ENCODE measurements at places on chromosomes 7 and 10. TPM values are rescaled to one million over a fixed set of nuclear protein-coding genes. Genes with fewer than 3 reads are reported as not detected.

HOXA6 gene
- 3.2 TPM for total RNA-seq

PLPP4 gene
- total RNA-seq: 0.89 TPM

NUTM2E gene
- total RNA-seq: not detected

PPP1R3C gene
- total RNA-seq: 22.5 TPM

PIP gene
- not detected for total RNA-seq

CHST15 gene
- total RNA-seq: 12.7 TPM

CHRM2 gene
- 8.4 TPM for total RNA-seq

SYT15B gene
- total RNA-seq: not detected

INA gene
- total RNA-seq: 1.7 TPM

SMKR1 gene
- not detected for total RNA-seq

XRCC2 gene
- 2.8 TPM for total RNA-seq

CLCN1 gene
- total RNA-seq: not detected

STEAP2 gene
- 2.6 TPM for total RNA-seq

FAM25C gene
- total RNA-seq: not detected

UCN3 gene
- total RNA-seq: not detected

RTKN2 gene
- 0.71 TPM for total RNA-seq

DCLRE1A gene
- 2.6 TPM for total RNA-seq

PDK4 gene
- 0.29 TPM for total RNA-seq

NRF1 gene
- 6.9 TPM for total RNA-seq

TCAF1 gene
- 68.1 TPM for total RNA-seq

OTUD1 gene
- 4.3 TPM for total RNA-seq

RET gene
- 0.29 TPM for total RNA-seq

TRIM50 gene
- not detected for total RNA-seq

CYP3A4 gene
- total RNA-seq: not detected

PDE1C gene
- total RNA-seq: 0.86 TPM

FGF8 gene
- total RNA-seq: not detected

LBX1 gene
- not detected for total RNA-seq

SGMS1 gene
- 38.6 TPM for total RNA-seq

OR6B1 gene
- total RNA-seq: not detected

NUPR2 gene
- total RNA-seq: not detected

PRSS37 gene
- not detected for total RNA-seq

SAMD9 gene
- total RNA-seq: 14.4 TPM

NRG3 gene
- not detected for total RNA-seq

KCNK18 gene
- total RNA-seq: not detected

OR2A5 gene
- not detected for total RNA-seq

FFAR4 gene
- total RNA-seq: not detected

FAM25G gene
- not detected for total RNA-seq

DDC gene
- total RNA-seq: not detected

ADAMTS14 gene
- 0.18 TPM for total RNA-seq

HTRA1 gene
- total RNA-seq: 49.6 TPM

HOXA10 gene
- total RNA-seq: 24.8 TPM

LOXL4 gene
- total RNA-seq: 57.2 TPM

ZNF117 gene
- total RNA-seq: 2.6 TPM

GPER1 gene
- 3.2 TPM for total RNA-seq

TRPV5 gene
- total RNA-seq: not detected

SERPINE1 gene
- total RNA-seq: 2,020 TPM

AP4M1 gene
- 40.9 TPM for total RNA-seq

OR13A1 gene
- total RNA-seq: not detected

OPN1SW gene
- total RNA-seq: not detected
